ENCODE measurements at places on chromosomes 11 and 22.

DNA sequence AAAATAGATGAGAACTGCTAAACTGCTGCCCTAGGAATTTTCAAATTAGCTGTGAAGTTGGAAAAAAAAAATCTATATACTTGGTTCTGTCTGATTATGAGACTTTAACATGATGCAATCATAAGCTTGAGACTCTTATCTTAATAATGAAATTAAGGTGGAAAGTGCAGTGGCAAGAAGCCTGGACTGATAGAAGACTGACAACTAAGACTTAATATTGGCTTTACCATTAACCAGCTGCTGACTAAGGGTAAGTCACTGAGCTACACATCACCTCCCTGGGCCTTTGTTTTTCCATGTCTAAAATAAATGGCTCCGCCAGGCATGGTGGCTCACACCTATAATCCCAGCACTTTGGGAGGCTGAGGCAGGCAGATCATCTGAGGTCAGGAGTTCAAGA, 56.9 kb downstream of the SLC35F2 start:
- no peak for DNase-seq

- DNase-seq = no peak
Measured at GRCh38 chr11:102626676-102627075, 1.5 kb upstream of the MMP20 start.

DNA sequence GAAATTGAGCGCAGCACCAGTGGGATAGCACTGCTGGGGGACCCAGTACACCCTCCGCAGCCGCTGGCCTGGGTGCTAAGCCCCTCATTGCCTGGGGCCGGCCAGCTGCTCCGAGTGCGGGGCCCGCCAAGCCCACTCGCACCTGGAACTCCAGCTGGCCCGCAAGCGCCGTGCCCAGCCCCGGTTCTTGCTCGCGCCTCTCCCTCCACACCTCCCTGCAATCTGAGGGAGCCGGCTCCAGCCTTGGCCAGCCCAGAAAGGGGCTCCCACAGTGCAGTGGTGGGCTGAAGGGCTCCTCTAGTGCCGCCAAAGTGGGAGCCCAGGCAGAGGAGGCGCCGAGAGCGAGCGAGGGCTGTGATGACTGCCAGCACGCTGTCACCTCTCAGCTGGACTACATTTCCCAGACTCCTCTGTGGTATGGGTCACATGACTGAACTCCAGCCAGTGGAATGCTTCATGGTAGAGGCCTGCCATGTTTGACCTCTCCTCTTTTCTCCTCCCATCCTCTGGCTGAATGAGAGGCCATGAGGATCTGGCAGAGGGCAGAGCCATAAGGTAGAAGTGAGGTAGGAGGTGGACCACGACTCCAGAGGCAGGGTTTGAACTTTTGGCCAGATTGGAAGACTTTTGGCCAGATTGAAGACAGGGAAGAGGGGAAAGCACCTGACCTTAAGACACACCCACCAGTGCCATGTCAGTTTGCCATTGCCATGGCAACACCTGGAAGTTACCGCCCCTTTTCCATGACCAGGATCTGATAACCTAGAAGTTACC, 6.2 kb downstream of the MRGPRD start:
- no peak for DNase-seq

GRCh38 chr11:64192434-64192833, 6.5 kb downstream of the STIP1 start:
- DNase-seq = no peak

DNA sequence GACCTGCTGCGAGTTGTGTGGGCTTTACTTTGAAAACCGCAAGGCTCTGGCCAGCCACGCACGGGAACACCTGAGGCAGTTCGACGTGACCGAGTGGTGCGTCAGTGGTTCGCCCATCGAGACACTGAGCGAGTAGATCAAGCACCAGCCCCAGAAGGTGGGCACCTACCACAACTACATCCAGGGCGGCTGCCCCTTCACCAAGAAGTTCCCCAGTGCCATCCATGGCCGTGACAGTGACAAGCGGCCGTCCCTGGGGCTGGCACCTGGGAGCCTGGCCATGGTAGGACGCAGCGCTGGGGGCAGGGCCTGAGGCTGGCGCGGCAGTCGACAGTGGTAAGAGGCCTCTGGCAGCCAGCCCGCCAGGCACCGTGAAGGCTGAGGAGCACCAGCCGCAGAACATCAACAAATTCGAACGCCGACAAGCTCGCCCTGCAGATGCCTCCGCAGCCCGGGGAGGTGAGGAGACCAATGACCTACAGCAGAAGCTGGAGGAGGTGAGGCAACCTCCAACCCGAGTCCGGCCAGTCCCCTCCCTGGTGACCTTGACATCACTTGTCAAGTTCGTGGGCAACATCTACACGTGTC, 545.2 kb upstream of the CCDC179 start:
- DNase-seq = no peak

DNA sequence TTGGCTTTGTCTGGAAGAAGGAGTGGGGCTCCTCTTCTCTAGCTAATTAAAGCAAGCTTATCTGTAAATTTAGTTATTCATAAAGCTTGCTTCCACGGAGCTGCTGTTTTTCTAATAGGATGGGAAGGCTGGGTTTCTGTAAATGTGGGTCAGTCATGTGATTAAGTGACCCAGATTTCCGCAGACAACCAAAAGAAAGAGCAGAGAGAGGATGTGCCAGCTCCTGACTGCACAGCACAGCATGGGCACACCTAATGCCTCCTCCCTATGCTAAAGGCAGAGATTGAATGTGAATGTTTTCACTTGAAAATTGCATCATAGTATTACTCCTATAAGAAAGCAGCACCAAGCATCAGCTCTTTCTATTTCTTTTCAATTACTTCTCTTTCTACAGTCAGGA, 160.2 kb downstream of the FAT3 start:
- no peak for DNase-seq

DNA sequence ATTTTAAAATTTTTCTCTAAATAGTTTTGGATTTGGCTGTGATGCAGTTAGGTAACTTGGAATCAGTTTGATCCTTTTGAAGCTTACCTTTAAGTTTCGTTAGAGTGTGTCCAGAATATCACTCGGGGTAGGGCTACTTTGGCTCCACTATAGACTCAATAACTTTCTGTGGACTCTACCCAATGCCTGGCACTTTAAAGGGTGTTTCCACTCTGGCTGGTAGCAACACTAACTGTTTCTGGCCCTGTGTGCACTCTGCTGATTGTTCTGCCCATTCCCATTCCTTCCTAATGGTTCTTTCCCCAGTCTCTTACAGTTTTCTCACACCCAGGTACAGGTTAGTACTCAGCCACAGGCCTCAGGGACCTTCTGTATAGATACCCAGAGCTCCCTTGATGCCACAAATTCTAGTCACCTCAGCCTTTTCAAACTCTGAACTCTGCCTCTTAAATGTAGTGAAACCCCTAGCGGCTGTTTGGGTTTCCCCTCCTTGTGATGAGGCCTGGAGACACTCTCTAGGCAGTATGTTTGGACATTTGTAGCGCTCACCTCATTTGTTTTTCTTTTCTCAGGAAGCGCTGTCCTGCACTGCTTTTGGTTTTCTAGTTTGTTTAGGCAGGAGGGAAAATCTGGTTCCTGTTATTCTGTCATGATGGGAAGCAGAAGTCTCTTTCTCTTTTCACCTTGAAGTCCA, 16.8 kb downstream of the CUL5 start:
- DNase-seq = no peak

All from DMS153 (cell line).